ENCODE measurements at places on chromosomes 1 and 21.

DNA sequence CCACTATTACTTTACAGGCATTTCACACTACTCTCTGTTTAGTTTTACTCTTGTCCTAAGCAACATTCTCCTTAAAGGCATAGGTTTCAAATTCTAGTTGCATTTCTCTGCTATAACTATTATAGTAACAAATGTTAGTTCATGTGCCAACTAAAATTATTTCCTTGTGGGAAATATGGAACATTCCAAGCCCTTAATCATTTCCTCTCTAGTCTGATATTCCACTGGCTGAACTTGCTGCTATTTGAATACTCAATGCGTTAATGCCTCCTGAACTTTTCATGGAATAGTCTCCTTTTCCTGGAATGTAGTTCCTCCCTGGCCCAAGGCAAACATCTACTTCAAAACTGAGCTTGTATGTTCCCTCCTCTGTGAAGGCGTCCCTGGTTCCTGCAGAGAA lies 19.3 kb upstream of the TBX19 start:
- DNase-seq, result no peak

GRCh38 chr1:75328691-75329090 lies 194.5 kb downstream of the LHX8 start:
- DNase-seq, result no peak

- no peak for DNase-seq
Measured at GRCh38 chr1:234535763-234536515, 57.0 kb upstream of the TARBP1 start.

GRCh38 chr1:179108644-179109043 lies 26.8 kb downstream of the TOR3A start:
- no peak for DNase-seq

DNA sequence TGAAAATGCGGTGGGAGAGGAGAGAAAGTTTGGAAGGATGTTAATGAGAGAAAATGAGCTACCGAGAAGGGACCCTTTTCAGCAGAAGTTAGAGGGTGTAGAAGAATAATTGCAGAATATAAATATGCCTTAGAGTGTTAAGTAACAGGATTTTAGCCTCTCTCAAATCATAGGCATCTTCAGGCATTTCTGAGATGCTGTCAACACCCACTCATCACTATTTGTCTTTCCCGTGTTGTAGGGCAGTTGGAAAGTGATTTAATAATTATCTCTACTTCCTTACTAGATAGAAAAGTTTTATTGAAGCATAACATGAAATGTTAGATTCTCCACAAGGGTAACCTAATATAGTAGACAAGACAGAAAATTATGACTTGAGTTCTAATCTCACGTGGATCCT lies 96.4 kb upstream of the RGS4 start:
- no peak for DNase-seq

GRCh38 chr1:47555306-47555705 lies 117.5 kb downstream of the FOXD2 start:
- no peak for DNase-seq

GRCh38 chr1:50452700-50453099 lies 29.5 kb upstream of the DMRTA2 start:
- DNase-seq, result no peak

DNA sequence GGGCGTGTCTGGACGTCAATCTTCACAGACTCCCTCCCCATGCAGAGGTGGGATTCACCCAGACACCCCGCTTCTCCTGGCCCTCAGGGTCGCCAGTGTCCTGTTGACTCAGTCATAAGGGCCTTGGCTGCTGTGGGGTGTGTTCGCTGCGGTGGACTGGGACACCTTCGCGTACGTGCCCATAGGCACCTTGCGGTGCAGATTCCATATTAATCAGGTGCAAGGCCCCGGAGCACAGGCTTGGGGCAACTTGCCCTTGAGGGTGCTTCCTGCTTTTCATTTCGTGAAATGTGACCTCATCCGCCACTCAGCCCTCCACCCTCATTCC lies 398 bp upstream of the SLC30A10 start:
- DNase-seq, result no peak

GRCh38 chr1:165896277-165896676 lies 68.9 kb downstream of the UCK2 start:
- no peak for DNase-seq

- no peak for DNase-seq
Measured at GRCh38 chr1:21935891-21936365, 1.2 kb downstream of the HSPG2 start.

Data from NCI-H1930 (cell line).